ENCODE measurements at places on chromosomes 7 and 10.

DNA sequence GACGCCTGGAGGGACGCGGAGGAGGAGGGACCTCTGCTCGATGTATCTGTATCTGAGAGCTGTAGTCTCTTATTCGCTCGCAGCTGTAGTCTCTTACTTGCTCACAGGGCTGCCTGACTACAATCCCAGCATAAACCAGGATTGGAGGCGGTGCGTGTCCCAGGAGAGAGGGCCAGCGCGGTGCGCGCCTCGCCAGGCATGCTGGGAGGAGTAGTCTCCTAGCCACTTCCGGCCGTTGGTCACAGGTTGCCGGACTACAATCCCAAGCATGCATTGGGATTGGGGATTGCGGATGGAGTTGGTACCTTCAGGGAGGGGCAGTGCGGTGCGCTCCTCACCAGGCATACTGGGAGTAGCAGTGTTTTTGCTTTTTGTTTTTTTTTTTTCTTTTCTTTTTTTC is 421.7 kb upstream of the NUPR2 start:
- DNase-seq = no peak

DNA sequence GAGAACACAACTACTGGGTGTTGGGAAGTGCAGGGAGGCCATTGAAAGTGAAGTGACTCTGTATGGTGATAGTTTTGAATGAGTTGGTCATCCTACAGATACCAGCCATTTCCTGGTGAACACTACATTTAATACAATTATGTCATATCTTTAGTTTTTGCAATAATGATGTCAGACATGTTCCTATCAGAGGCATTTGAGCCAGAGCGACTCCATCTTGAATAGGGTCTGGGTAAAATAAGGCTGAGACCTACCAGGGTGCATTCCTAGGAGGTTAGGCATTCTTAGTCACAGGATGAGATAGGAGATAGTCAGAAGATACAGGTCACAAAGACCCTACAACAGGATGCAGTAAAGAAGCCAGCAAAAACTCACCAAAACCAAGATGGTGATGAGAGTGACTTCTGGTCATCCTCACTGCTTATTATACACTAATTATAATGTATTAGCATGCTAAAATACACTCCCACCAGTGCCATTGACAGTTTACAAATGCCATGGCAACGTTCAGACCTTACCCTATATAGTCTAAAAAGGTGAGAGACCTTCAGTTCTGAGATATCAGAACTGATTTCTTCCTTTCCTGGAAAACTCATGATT is 28.2 kb downstream of the ADK start:
- no peak for DNase-seq

- no peak for DNase-seq
Measured at GRCh38 chr10:96973809-96974747, 142.0 kb downstream of the LCOR start.

DNA sequence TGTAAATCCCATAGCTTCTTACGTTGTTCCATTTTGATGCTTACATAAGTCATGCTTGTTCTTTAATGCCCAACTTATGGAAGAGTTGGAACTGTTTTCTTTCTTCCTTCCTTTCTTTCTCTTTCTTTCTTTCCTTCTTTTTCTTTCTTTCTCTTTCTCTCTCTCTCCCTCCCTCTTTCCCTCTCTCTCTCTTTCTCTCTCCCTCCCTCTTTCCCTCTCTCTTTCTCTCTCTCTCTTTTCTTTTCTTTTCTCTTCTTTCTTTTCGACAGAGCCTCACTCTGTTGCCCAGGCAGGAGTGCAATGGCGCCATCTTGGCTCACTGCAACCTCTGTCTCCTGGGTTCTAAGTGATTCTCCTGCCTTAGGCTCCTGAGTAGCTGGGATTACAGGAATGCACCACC is 18.9 kb downstream of the FAM131B start:
- DNase-seq = no peak

DNA sequence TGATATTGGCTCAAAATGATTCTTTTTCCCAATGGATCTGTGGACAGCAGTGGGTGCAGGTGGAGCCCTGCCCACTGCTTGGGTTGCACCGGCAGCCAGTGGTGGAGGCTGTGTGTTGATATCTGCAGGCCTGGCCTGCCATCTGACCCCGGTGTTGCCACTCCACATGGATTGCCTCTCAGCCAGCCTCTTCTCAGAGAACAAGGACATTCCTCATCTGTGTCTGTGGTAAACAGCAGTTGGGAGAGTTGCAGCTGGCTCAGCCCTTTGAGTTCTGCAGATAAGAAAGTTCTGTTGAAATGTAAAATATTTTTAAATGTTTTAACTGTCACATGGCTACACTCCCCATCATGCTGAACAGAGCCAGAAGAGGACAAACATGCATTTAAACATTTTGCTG is 374.9 kb upstream of the CELF2 start:
- no peak for DNase-seq

DNA sequence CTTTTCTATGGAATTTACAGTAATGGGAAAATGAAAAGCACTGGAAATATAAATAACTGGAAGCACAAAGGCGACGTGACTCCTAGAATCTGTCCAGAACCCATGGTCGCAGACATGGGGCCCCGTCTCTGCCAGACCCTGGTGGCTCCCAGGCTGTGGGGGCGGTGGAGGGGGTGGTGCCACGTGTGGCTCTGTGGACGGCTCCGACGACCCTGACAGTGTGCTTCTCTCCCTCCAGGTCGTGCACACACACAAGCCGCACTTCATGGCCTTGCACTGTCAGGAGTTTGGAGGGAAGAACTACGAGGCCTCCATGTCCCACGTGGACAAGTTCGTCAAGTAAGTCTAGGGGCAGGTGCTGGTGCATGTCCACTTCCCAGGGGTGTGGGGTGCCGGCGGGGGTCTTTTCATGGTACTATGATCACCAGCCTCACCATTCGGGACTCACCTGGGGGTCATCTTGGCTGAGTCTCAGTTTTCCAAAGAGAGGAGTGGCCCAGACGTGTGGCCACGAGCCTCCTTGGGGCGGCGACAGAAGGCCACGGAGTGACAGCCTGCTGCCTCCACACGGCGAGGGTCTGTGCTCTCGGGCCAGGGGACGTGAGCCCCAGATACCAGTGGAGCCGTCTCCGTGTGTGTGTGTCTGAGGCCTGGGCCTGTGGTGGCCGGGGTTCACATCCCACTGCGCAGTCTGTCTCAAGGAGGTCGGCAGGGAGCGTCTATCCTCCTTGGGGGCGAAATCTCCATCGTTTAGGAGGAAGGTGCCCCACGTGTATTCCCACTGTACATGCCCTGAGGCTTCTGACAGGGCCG is 108.2 kb downstream of the INPP5A start:
- DNase-seq = no peak

DNA sequence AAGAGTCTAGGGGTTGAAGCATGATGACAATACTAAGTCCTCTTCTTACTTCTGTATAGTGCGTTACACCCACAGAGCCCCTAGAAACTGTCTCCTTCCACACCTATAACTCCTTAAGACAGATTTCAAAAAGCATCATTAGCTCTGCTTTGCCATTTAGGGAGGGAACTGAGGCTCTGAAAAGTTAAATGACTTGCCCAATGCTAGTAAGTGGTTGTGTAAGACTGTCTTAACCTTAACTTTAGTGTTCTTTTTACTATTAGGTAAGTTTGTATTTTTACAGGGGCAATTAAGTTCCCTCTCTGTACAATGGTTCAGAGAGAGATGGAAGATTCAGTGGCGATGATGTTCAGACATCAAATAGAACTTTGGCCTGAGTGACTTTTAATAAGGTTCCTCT is 72.7 kb upstream of the ASAH2 start:
- no peak for DNase-seq

GRCh38 chr7:16398146-16399017 is 23.0 kb downstream of the CRPPA start:
- no peak for DNase-seq

DNA sequence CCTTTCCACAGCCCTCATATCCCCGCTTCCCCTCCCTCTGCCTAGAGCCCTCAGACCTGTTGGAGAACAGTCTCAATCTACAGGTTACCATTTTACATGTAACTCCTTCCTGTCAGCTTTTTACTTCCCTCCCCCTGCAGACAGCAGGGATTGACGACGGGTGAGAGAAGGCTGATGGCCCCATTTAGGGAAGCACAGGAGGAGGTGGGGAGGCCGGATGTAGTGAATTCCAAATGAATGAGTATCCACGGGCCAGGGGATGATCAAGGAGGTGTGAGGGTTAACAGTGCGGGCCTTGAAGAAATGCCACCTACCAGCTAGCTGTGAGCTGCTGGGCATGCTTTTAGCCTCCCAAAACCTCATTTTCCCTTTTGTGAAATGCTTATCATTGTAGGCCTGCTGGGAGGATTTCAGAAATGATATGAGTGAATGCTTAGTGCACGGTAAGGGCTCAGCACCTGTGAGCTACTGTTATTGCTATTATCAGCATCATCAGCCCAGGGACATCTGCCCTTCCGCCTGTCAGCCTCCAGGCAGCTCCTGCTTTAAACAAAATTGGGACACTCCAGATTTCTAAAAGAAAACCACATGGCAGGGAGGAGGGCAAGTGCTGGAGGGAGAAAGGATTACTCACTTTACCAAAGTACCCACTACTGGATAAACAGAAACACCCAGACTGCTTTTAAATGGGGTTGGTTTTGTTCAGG is 6.5 kb upstream of the NANOS1 start:
- DNase-seq = no peak

GRCh38 chr7:7446616-7447015 is 89.1 kb downstream of the COL28A1 start:
- no peak for DNase-seq

DNA sequence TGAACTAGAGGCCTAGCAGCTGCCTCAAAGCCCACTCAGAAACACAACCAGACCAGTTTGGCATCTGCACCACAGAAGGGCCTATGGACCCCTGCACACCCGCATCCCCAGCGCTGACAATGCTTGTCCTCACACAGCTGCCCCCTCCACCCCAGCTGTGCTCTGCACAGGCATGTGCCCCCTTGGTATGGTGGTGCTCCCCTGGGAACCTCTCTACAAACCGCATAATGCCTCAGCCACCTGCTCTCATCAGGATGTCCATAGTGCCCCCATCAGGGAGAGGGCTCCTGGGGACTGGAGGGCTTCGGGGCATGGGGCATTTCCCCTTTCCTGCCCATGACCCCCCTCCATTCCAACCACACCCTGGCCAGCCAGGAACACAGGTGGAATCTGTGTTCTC is 347.5 kb downstream of the GRID1 start:
- no peak for DNase-seq

- DNase-seq = no peak
Measured at GRCh38 chr7:11355399-11356005, 381.8 kb downstream of the PHF14 start.

GRCh38 chr10:133009218-133009950 is 67.0 kb upstream of the CFAP46 start:
- DNase-seq = no peak

GRCh38 chr7:100680576-100681271 is 7.2 kb downstream of the GNB2 start:
- no peak for DNase-seq

- peak; percentile 94 for DNase-seq
Measured at GRCh38 chr10:102660888-102661657, 16.8 kb downstream of the TRIM8 start.

GRCh38 chr10:27534161-27534700 is 30.1 kb downstream of the RAB18 start:
- no peak for DNase-seq

DNA sequence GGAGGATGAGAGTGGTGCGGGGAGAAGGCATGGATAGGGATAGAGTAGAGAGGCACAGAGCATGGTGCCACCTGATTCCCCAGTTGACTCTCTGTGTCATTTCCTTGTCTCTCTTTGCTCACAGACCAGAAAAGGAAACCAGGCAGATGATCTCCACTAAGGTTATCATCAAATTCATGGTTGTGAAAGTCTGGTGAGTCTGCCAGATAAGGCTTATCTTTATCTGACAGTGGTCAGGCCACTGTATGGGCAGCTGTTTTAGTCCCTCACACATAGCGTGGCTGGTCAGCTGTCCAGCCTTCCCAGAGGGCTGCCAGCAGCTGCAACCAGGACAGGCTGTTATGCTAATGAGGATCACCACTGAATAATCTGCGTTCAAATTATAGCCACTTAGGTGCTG is 99.0 kb downstream of the ADRA2A start:
- no peak for DNase-seq

GRCh38 chr7:117155694-117156093 is 167.2 kb downstream of the WNT2 start:
- no peak for DNase-seq

- no peak for DNase-seq
Measured at GRCh38 chr10:127836966-127837365, 55.8 kb downstream of the CLRN3 start.

GRCh38 chr10:71359364-71360046 is 37.2 kb upstream of the CDH23 start:
- no peak for DNase-seq

- no peak for DNase-seq
Measured at GRCh38 chr7:143334244-143334643, 18.3 kb downstream of the CLCN1 start.

DNA sequence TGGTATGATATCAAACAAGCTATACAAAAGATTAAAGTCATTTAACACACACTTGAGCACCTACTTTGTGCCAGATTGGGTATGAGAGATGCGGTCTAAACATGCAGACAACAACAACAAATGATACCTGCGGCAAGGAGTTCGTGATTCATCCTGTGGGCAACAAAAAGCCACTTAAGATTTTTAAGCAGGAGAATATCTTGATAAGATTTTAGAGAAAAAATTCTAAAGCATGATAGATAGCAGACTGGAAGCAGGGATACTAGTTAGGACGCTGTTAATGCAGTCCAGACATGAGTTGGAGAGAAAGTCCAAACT is 1.6 kb upstream of the KBTBD2 start:
- no peak for DNase-seq

DNA sequence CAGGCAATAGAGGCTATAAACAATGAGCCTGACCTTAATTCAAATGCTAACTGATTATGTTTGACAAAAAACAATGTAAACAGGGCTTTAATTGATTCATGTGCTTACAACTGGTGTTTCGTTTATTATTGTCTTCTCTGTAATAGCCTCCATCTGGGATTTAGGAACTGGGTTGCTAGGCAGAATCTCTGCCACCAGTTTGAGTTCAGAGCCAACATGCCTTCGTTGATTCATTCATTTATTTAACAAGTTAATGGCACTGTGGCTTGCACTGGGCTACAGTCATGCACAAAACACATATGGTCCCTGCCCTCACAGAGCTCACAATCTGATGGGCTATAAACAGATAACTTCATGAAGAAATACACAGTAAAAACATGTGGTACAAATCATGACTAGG is 19.6 kb upstream of the CDHR3 start:
- no peak for DNase-seq

DNA sequence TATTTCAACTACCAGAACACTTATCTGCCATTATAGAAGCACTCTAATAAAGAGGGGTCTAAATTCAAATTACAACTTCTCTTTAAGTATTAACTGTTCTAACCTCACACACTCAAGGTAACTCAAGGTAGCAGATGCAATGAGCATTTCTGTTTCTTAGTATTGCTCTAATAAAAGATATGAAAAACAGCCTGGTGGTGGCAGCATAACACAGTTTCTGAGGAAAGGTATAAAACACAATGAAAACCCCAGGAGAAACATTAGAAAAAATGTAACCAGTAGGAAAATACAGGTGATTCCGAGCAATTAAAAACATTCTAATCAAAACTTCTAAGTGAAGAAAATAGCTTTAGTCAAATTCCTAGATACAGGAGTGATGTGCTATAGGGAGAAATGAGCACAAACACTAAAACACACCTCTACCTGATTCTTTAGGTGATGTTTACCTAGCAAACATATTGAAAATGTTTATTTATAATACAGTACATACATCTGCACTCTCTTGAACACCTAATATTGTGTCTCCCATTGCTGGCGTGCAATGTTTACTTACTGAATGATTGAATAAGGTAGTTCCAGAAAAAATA is 3.5 kb downstream of the MKRN1 start:
- DNase-seq = no peak

GRCh38 chr7:131564640-131565039 is 8.2 kb upstream of the PODXL start:
- no peak for DNase-seq

GRCh38 chr7:28292834-28293526 is 112.4 kb upstream of the JAZF1 start:
- no peak for DNase-seq
